Activated CD4-positive, alpha-beta T cell treated with anti-CD3 and anti-CD28 coated beads, Interleukin-2, amount 50 U/mL, for 16 hours (primary cell): ENCODE measurements at places on chromosomes 13 and 19.

GRCh38 chr13:38670627-38671026 lies 16.2 kb upstream of the FREM2 start:
- DNase-seq: no peak

- no peak for DNase-seq
These were observed 71.2 kb upstream of the ADGRE5 start for GRCh38 chr19:14310055-14310454.

- DNase-seq: no peak
These were observed 41.7 kb downstream of the TNFSF11 start for GRCh38 chr13:42615691-42616090.

GRCh38 chr19:38337360-38337653 lies 1.7 kb downstream of the CATSPERG start:
- no peak for DNase-seq

- DNase-seq: peak; percentile 41
These were observed 73.2 kb upstream of the MEDAG start for GRCh38 chr13:30832845-30833332.

DNA sequence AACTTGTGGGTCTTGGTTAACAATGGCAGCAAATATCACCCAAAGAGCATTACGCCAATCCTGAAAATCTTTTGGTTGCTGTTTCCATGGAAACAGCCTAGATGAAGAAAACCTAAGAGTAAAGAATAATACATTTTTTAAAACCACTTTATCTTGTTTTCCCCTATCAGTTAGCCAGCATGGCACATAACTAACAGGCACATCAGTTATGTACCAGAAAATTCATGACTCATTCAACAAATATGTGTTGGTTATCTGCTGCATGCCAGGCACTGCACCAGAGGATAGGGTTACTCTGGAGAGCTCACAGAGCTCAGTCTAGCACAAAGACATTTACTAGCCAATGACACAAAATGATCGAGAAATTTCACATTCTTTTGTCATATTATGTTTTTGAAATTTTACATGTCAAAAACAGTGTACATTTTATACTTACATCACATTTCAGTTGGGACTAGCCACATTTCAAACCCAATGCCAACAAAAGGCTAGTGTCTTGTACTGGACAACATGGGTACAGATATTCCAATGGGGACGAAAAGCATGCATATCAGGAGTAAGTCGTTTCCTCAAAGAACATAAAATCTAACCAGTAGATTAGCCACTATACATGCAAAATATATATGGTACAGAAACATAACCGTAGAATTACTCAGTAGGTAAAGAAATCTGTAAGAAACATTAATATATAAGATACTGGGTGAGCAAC lies 20.3 kb downstream of the LNX2 start:
- DNase-seq: no peak

GRCh38 chr19:54422136-54422535 lies 6.9 kb downstream of the TTYH1 start:
- DNase-seq: no peak

DNA sequence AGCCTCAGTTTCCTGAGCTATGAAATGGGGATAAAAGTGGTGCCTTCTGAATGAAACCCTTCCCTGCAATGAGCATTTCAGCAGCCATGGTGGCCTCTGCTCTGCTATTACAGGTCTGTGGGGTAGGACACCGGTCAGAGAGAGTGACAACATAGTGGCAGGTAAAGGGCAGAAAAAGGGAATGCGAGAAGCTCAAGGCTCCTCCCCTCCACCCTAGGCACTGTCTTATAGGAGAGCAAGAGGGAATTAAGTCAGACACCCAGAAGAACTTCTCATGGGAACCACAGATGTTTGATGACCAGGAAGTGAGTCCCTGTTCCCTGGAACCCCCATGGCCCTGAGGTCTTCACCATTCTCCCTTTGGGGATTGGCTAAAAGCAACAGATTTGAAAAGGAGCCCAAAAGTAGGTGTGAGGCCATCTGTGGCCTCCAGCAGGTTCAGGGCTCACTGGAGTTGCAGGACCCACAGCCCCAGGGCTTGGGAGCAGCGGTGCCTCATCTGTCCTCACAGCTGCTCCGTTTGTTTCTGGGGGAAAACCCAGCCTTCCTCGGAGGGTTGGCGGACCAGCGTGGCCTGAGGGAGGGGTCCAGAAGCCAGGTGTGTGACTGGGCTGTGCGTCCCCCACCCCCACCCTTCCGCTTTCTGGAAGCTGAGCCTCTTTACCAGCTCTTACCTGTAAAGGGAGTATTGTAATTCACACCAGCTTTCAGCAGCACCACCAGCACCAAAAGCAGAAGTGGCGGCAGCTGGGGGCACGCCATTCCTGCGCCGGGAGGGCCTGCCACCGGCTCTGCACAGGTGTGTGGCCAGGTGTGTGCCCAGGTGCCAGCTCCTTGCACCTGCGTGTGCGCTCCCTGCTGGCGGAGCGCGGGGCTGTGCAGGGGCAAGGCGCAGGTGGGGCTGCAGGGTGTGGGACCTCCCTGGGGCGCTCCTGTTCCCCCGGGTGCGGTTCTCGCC lies 19.4 kb downstream of the IQCN start:
- no peak for DNase-seq

DNA sequence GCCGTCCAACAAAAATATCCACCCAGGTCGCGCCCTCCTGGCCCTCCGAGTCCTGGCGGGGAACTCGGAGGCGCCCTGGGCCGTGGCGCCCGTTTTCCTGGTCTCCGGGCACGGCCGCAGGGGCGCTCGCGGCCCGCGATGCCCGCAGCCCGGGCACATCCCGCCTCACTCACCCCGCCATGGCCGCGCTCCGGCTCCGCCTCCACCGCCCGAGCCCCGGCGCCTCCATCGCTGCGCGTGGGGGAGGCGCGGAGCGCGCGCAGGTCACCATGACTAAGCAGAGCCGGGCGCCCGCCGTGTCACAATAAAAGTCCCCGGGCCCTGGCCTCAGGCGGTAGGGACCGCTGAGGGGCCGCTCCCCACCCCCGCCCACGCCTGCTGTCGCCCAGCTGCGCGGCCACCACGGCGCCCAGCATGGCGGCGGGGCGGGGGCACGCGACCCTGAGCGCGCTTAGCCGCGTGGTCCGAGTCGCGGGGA lies 593 bp downstream of the KEAP1 start:
- DNase-seq: peak; percentile 96

DNA sequence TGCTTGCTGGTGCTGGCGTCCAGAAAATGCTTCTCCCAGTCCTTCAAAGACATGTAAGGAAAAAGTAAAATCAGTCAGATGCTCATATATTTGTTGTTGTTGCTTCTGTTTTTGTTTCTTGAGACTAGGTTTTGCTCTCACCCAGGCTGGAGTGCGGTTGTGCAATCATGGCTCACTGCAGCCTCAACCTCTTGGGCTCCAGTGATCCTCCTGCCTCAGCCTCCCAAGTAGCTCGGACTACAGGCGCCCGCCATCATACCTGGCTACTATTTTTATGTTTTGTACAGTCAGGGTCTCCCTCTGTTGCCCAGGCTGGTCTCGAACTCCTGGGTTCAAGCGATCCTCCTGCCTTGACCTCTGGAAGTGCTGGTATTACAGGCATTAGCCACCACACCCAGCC lies 11.0 kb upstream of the EPS15L1 start:
- no peak for DNase-seq

- no peak for DNase-seq
These were observed 77.0 kb downstream of the CAB39L start for GRCh38 chr13:49366841-49367240.

- no peak for DNase-seq
These were observed 1.9 kb downstream of the ZNF493 start for GRCh38 chr19:21398851-21399250.

DNA sequence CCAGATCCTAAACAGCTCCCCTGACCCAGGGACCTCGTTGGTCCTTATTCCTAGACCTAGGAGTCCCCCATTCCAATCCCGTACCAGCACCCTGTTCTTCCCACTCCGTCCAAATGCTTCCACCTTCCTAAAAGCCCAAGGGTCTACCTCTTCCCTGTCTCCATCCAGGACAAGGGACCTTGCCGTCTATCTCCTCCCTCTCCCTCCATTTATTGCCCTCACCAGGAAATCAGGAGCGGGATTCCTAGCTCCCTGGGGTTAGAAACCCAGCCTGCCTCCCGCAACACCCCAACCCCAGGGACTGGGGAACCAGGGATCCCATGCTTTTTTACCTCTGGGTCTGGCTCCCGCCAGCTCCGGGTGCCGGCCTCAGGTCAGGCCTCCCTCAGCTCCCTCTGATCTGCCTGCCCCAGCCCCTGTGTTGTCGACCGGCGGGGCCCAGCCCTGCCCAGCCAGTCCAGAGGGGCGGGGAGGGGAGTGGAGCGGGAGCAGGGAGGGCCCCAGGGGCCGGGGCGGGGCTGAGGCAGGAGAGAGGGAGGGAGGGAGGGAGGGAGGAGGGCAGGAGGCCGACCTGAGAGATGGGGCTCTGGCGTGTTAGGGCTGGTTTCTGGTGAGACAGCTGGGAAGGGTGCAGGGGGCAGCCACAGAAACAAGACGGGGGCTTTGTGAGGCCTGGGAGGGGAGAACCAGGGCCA lies at the start of gene B3GNT8:
B3GNT8 (minus strand) TSS at position 423 of the 695 bp plus-strand sequence. CDS start 596 bp downstream, outside the sequence.
- DNase-seq: peak; percentile 51

DNA sequence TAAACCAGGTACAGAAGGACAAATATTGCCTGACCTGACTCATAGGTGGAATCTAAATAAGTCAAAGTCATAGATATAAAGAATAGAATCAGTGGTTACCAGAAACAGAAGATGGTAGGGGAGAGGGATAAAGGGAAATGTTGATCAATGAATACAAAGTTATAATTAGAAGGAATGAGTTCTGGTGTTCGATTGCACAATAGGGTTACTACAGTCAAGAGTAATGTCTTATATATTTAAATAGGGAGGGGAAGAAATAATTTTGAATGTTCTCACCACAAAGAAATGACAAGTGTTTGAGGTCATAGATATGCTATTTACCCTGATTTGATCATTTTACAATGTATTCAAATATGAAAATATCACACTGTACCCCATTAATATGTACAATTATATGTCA lies 1541.2 kb downstream of the SLITRK1 start:
- DNase-seq: no peak

DNA sequence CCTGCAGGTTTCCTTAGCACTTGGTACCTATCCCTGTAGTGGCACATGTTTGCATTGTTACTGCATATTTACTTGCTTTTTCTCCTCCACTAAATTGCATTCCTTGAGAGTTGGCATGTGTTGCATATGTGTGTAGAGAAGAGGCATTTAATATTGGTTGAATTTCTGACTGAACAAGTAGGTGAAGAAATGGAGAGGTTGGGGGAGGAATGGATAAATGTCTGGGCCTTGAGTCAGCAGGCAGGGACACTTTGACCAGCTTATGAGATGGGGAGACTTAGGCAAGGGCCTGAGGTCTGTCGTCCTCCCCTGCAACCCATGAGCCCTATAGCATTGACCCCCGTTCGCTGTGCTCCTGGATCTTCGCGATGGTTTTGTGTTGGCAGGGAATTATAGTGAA lies 2.0 kb upstream of the GPR18 start:
- DNase-seq: no peak

- DNase-seq: no peak
These were observed 220.8 kb downstream of the COG6 start for GRCh38 chr13:39876258-39876657.

GRCh38 chr13:74134221-74134776 lies at the start of gene KLF12:
Gene KLF12, minus strand, starts transcription at chr13:74134404.
- DNase-seq: peak; percentile 94

GRCh38 chr13:31437975-31438374 lies 238.2 kb downstream of the B3GLCT start:
- peak; percentile 12 for DNase-seq

GRCh38 chr19:6518145-6518911 lies 12.5 kb upstream of the TNFSF9 start:
- peak; percentile 66 for DNase-seq

GRCh38 chr13:34657716-34658115 lies 284.4 kb upstream of the NBEA start:
- no peak for DNase-seq

GRCh38 chr13:114164681-114165429 lies 14.2 kb upstream of the CFAP97D2 start:
- no peak for DNase-seq

GRCh38 chr19:2223959-2224358 lies 12.2 kb downstream of the PLEKHJ1 start:
- no peak for DNase-seq

DNA sequence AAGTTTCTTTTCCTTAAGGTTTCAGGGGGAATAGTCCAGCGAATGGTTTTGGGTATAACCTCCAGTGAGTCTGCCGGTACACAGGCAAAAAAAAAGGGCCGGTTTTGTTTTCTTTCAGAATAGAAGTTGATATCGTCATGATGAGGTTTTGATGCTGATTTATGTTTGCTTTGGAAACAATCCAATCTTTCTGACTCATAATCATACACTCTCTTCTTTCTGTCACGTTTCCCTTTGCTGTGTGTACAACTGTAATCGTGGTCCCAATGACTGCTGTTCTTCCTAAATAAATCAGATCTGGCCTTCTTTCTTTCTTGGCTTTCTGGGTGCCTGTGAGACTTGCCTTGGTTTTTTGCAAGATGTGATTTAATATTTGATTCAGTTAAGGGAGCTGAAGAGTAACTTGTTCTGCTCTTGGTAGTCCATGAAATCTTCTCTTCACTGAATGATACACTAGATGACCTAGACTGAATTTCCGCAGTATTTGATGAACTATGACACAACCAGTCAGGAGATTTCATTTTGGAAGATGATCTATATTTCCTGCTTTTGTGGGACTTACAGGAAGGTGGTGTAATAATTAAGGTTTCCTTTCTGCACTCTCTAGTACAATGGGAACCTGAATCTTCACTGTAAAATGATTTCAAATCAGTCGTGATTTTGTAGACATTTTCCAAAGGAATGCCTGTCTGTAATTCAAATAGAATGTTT lies 34.9 kb upstream of the METTL21C start:
- no peak for DNase-seq

GRCh38 chr13:56713656-56714055 lies 427.1 kb upstream of the PRR20A start:
- DNase-seq: no peak

DNA sequence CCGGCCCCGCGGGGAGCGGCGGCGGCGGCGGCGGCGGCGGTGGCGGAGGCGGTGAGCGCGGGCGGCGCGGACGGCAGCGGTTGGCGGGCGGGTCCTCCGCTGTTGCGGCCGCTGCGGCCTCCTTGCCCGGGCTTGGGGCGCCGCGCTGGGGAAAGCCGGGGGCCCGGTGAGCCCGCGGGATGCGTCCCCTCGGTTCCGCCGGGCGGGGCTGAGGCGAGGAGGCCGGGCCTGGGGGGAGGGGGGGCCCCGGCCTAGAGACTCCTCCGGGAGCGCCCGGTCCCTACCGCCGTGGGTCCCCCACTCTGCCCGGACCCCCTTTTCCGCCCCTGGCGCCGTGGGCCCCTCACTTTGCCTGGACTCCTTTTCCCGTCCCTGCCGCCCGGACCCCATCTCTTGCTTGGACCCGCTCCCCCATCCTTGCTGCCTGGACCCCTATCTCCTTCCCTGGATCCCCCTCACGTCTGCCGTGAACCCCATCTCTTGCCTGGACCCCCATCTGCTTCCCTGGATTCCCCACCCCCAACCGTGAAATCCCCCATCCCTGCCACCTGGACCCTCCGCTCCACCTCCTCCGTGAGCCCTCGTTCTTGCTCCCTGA lies 28.6 kb upstream of the NDUFS7 start:
- DNase-seq: no peak

- DNase-seq: no peak
These were observed 25.0 kb upstream of the NAPA start for GRCh38 chr19:47539747-47540311.

GRCh38 chr19:29963576-29963975 lies 21.5 kb downstream of the URI1 start:
- no peak for DNase-seq
